ENCODE measurements at places on chromosomes 7 and 10.

DNA sequence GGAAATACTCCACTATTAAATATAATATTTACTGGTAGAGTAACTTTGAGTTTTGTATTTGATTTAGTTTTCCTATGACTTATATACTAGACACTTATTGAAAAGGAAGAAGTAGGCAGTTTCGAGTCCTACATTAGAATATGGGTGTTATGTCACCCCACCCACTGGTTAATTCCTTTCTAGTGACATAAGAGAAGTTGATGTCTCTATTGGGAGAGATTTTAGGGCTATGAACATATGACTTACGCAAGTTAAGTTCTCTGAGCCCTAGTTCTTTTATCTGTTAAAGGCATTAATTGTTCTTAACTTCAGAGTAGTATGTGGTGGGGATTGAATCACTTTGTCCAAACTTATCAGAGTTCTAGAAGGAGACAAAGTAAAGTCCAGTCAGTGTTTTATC, 30.5 kb downstream of the CPED1 start:
- peak; percentile 27 for DNase-seq

DNA sequence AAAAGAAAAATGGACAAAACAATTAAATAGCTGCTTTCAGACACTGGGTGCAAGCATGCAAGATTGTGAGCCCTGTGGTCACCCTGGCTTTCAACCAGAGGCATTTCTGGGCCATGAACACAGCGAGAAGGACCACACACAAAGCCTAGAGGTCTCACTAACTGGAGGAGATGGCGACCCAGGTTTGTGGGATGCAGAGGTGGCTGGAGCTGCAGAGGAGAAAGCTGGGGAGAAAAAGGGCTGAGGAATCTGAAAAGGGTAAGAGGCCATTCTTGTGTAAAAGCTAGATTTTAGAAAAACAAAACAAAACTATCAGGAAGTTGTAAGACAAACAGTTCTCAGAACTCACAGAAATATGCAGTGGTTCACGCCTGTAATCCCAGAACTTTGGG, 30.1 kb upstream of the PTPRN2 start:
- no peak for DNase-seq

GRCh38 chr7:94620703-94621118, 35.2 kb downstream of the SGCE start:
- peak; percentile 97 for DNase-seq

GRCh38 chr7:2953588-2954407, 89.9 kb downstream of the CARD11 start:
- no peak for DNase-seq

- DNase-seq, result no peak
These were observed 414.9 kb downstream of the GLRX3 start for GRCh38 chr10:130550952-130551674.

DNA sequence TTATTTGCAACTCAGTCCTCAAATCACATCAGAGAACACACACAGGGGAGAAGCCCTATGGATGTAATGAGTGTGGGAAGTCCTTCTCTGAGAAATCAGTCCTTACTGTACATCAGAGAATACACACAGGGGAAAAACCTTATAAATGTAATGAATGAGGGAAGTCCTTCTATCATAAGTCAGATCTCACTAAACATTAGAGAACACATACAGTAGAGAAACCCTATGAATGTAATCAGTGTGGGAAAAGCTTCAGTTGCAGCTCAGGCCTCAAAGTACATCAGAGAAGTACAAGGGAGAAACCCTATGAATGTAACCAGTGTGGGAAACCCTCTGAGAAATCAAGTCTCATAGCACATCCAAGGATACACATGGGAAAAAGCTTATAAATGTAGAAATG, 39.0 kb upstream of the ZNF248 start:
- DNase-seq, result no peak

DNA sequence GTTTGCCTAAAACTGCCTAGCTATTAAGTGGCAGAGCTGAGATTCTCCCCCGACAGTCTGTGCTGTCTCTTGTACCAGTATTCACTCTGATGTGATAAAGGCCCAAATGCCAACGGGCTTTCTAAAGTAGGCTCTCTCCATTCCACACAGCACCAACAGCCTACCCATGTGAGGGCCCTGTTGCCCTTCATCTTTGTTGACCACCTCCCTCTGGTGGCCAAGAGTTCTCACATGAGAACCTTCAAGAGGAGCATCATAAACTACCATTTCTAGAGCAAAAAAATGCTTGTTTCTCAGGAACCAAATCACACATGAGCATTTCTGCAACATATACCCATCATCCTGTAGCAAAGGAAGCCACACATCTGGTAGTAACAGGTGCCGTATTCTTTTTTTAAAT, 185.8 kb downstream of the GRM8 start:
- no peak for DNase-seq

GRCh38 chr7:96982586-96982985, 22.8 kb upstream of the DLX6 start:
- no peak for DNase-seq

GRCh38 chr7:1368184-1368681, 91.0 kb downstream of the MICALL2 start:
- no peak for DNase-seq

- DNase-seq, result no peak
These were observed 85.9 kb downstream of the MDFIC start for GRCh38 chr7:115007751-115008150.

GRCh38 chr10:3785851-3786271, 852 bp upstream of the KLF6 start:
- no peak for DNase-seq

GRCh38 chr7:47669178-47669891, 87.4 kb upstream of the TNS3 start:
- no peak for DNase-seq

GRCh38 chr10:20007426-20007825, 191.2 kb downstream of the PLXDC2 start:
- DNase-seq, result peak; percentile 21

DNA sequence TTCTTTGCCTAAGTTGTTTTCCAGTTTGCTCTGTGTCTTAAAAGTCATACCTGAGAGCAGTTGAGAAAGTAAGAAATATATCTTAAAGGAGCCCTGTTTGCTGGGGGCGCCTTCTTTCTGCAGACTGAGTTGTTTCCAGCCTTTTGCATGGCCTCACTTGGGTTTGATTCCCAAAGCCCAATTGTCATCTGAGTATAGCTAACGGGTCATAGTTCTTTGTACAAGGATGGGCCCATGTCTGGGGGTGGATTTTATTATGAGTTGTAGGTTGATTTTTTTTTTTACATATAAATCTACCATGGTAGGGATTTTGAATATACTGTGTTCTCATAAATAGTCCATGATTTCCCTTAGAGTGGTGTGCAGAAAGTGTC, 318.7 kb upstream of the LRGUK start:
- no peak for DNase-seq

DNA sequence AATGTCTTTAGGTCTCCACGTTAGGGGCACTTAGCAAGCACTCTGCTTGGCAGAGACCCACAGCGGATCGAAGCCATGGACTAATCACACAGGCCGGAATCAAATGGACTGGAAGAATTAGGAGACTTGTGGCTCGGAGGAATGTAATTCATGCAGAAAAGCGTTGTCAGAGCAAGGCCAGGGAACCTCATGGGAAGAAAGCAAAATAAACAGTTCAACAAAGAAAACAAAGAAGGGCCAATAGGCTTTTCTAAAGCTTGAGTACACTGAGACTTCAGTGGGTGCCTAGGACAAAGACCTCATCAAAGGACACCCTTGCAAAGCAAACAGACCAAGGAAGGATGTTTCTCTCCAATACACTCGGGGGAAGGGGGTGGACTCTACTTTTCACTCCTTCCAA, 171.1 kb downstream of the GLI3 start:
- no peak for DNase-seq

DNA sequence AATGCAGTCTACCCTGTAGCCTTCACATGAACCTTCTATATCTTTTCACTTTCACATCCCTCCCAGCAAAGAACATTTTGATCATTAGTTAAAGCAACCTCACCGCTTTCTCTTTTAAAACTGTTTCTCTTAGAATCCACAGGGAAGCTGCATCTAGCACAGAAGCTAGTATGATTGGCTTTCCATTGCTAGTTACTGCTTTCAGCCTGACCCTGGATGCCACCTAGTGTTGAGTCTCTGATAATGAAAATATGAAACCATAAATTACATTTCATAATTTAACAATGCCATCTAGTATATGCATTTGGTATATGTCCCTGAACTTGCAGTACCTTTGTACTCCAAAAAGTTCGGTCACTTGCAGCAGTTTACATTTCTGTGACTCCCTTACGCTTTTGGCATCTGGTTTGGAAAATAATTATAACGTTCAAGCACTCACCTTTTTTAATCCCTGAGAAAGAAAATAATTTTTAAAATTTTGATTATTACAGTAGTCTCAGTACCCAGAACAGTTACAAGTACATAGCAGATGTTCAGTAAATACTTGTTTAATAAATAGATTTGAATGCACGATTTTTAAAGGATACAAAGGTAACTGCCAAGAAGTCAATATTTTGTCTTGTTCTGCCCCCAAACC, 22.7 kb downstream of the CISD1 start:
- DNase-seq, result peak; percentile 31

- DNase-seq, result peak; percentile 30
These were observed 112.8 kb downstream of the CDK14 start for GRCh38 chr7:90708841-90709317.

- no peak for DNase-seq
These were observed 5.2 kb downstream of the COPS6 start for GRCh38 chr7:100093925-100094486.

GRCh38 chr10:112950714-112951358, 789 bp downstream of the TCF7L2 start:
- no peak for DNase-seq

GRCh38 chr10:118944959-118945633, 84.4 kb upstream of the NANOS1 start:
- DNase-seq, result no peak

DNA sequence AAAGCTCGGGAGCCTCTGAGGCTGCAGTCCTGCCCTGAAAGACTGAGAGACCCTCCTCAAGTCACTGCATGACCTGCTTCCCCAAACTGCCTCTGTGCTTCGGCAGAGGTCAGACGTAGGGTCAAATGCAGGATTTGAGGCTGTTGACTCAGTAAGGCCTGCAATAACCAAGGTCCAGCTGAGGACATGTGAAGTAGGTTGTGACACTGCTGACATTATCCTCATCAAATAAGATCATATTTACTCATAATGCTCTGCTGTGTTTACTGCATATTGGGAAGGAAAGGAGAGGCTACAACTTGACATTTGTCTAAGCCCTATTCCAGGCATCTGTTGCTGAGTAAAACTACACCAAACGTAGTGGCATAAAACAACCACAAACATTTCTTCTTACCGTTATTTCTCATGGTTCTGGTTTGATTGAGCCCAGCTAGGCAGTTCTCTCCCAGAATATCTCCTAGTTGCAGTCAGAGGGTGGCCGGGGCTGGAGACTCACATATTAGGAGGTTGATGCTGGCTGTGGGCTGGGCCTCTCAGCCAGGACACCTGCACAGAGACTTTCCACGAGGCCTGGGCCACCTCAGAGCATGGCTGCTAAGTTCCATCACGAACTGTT, 122.1 kb upstream of the STK17A start:
- no peak for DNase-seq

- DNase-seq, result no peak
These were observed 116.3 kb downstream of the CYP26A1 start for GRCh38 chr10:93189944-93190343.

DNA sequence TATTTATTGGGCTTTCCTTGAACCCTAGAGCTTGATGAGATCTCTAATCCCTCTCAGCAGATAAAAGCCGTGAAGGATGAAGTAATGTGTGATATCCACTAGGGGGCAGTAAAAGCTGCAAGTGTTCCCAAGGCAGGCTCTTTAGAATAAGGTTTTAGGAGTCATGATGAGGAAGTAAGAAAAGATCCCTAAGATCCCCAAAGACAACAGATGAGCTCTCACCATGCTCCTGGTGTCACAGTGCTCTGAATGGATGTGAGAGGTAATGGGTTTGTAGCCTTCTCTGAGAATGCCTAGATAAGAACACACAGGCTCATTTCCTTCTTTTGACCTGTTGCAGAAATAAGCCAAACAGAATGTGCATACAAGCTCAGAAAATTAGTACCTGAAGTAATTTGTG, 70.4 kb upstream of the ITPRID1 start:
- peak; percentile 46 for DNase-seq

- no peak for DNase-seq
These were observed 43.4 kb downstream of the GLRX3 start for GRCh38 chr10:130179640-130180039.

DNA sequence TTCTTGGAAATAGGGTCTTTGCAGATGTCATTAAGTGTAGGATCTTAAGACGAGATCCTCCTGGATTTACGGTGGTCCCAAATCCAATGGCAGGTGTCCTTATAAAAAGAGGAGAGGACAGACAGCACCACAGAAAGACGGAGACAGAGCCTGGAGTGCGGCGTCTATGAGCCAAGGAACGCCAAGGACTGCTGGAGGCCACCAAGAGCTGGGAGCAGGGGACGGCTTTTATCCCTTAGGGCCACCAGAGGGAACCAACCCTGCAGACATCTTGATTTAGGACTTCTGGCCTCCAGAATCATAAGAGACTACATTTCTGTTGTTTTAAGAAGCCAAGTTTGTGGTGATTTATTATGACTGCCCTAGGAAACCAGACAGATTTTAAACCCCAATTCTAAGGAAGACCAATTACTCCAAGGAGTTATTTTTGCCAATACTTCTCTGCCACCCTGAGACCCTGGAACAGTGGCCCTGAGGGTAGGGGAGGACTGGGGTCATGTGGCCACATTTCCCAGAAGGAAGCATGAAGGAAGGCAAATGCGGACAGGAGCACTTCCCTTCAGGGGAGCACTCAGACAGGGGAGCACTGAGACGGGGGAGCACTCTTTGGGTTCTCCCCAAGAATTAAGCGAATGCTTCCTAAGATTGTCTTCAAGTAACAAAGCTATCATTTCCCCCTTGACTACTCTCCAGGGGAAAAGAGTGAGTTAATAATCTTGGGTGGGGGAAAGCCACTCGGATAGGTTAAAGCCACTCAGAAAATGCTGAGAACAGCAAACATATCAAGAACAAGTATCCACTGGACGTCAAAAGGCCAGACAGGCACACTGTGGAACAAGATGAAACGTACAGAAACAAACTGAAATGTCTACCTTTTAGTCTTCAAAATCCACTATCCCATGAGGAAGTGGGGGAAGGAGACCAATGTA, 67.5 kb downstream of the CHST15 start:
- no peak for DNase-seq

- no peak for DNase-seq
These were observed 1040.2 kb upstream of the SORCS1 start for GRCh38 chr10:108204528-108205305.

- DNase-seq, result no peak
These were observed 248.0 kb downstream of the TNS3 start for GRCh38 chr7:47333959-47334358.

Data from NCI-H226 (cell line).